Epithelial cell of alveolus of lung (primary cell): ENCODE measurements at places on chromosomes 4 and X. TPM values are rescaled to one million over a fixed set of nuclear protein-coding genes. Genes with fewer than 3 reads are reported as not detected.

The VCX3B gene
- not detected in 2 replicates for total RNA-seq

The ERVMER34-1 gene
- total RNA-seq = 0.13 and 3.0 TPM in 2 replicates

The TMSB15C gene
- total RNA-seq = 1.9 and 3.2 TPM in 2 replicates

The IDUA gene
- total RNA-seq = 3.7 and 7.2 TPM in 2 replicates

The MAP9 gene
- 6.6 and 9.3 TPM in 2 replicates for total RNA-seq

The ZNF157 gene
- total RNA-seq = under 0.01 TPM in 1 of 2 replicates, not detected in the other

The PABPC1L2A gene
- not detected in 2 replicates for total RNA-seq

The ITIH6 gene
- total RNA-seq = not detected in 2 replicates

The MTMR8 gene
- total RNA-seq = 0.08 and 0.13 TPM in 2 replicates

The CPE gene
- 39.7 and 42.9 TPM in 2 replicates for total RNA-seq

The XAGE2 gene
- total RNA-seq = not detected in 2 replicates

The SOD3 gene
- 2.7 and 4.2 TPM in 2 replicates for total RNA-seq

The PALLD gene
- total RNA-seq = 55.7 and 79.8 TPM in 2 replicates

The LANCL3 gene
- under 0.01 and 0.26 TPM in 2 replicates for total RNA-seq

The JAKMIP1 gene
- not detected in 2 replicates for total RNA-seq

The PLAC1 gene
- total RNA-seq = 0.24 and 1.4 TPM in 2 replicates

The NXF2 gene
- not detected in 2 replicates for total RNA-seq

The TMEM35A gene
- 14.9 and 22.0 TPM in 2 replicates for total RNA-seq

The ANK2 gene
- total RNA-seq = 8.9 and 13.9 TPM in 2 replicates

The DTHD1 gene
- total RNA-seq = not detected in 2 replicates

The USP26 gene
- total RNA-seq = not detected in 2 replicates

The TBX22 gene
- not detected in 2 replicates for total RNA-seq

The PPBP gene
- 1.2 TPM in 1 of 2 replicates, not detected in the other for total RNA-seq

The PRRG1 gene
- total RNA-seq = 8.7 and 20.0 TPM in 2 replicates

The HSD17B10 gene
- total RNA-seq = 75.8 and 95.3 TPM in 2 replicates
